ENCODE measurements at places on chromosomes 3 and 15.

- no peak for DNase-seq
Observed at GRCh38 chr15:64979252-64979710, 10.4 kb downstream of the SPG21 start.

DNA sequence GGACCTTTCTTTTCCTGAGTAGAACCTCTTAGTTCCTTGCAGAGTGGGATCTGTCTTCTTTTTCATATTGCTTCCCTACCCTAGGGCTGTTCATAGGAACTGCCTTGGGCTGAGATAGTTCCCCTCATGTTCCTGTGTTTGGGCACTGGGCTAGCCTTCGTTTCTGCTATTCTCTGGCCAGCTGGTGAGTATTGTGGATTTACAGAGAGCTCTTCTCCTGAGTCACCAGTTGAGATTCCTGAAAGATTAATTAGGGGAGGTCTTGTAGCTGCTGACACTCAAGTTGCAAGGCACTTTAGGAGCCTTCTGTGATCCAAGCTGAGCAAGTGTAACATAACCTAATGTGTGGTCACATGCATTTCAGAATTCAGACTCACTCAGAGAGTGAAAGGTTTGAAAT lies 30.7 kb downstream of the CHD2 start:
- DNase-seq, result no peak

DNA sequence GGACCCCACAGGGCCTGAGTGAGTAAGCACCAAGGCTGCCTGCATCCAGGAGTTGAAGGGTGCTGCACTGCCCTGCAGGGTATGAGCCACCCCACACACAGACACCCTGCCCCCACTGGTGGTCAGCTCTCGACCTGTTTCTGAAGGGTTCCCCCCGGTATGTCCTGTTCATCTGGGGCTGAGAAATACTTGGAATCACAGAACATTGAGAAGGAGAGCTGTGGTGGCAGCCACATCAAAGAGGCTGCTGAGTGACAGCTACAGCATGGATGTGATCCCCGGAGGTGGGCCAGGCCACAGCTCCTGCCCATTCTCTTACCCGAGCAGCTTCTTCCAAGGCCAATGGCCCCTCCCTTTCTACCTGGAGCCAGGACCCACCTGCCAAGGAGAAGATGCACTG lies 66.4 kb upstream of the PLXNA1 start:
- DNase-seq, result no peak

GRCh38 chr15:85010071-85010385 lies 28.4 kb downstream of the PDE8A start:
- no peak for DNase-seq

DNA sequence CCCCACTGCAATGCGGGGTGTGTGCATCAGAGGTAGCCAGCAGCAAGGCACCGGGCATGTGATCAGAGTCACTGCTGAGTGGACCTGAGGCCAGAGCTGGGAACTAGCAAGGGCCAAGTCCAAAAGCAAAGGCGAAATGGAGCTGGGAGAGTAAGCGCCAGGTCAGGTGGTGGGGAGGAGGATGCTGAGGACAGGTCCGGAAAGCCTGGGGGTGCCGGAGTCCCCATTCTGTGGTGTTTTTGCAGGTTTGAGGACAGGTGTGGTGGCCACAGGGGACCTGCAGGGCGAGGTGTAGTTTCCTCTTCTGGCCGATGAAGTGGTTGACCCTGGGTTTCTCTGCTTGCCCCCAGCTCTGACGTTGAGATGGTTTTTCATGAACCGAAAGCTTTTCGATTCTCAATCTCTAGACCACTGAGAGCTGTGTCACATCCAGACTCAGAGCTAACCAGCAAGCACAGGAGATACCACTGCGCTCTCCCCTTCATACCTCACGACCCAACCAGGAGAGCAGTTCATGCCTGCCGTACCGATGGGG lies 35.0 kb upstream of the HES1 start:
- no peak for DNase-seq

DNA sequence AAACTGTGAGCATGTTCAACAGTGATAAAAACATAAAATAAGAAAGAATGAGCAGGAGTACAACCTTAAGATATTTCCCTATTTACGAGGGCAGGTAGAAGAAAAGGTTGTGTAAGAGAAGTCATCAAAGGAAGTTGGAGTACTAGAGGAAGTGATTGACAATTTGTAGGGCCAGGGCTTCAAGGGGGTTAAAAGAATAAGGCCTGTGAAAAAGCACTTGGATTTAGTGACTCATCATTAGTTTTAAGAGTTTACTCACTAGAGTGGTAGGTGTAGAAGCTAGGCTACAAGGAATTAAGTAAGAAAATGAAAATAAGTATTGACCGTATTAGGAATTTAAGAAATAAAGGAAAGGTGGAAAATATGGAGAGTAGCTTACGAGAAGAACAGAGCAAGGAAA lies 23.6 kb downstream of the KCNMB3 start:
- DNase-seq, result no peak

GRCh38 chr3:161316006-161316689 lies 55.2 kb downstream of the SPTSSB start:
- DNase-seq, result no peak

DNA sequence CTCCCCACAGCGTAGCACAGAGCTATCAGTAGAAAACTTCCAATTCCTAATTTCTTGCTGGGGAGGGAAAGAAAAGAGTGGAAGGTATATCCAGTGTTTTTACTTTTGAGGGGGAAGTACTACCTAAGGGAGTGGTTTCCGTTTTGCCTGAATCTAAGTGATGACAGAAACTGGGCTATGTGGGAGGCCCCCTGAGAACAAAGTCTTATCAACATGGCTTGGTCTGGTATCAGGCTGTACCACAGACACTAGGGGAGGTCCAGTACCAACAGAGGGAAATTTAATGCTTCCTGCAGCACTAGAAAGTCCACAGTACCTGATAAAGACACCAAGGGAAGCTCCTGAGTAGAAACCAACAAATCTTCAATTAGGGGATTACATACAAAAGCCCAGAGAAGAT lies 199.2 kb downstream of the IL5RA start:
- no peak for DNase-seq

- DNase-seq, result no peak
Observed at GRCh38 chr3:50609763-50610085, 1.9 kb downstream of the CISH start.

GRCh38 chr15:38647683-38648082 lies 83.1 kb upstream of the RASGRP1 start:
- DNase-seq, result no peak

DNA sequence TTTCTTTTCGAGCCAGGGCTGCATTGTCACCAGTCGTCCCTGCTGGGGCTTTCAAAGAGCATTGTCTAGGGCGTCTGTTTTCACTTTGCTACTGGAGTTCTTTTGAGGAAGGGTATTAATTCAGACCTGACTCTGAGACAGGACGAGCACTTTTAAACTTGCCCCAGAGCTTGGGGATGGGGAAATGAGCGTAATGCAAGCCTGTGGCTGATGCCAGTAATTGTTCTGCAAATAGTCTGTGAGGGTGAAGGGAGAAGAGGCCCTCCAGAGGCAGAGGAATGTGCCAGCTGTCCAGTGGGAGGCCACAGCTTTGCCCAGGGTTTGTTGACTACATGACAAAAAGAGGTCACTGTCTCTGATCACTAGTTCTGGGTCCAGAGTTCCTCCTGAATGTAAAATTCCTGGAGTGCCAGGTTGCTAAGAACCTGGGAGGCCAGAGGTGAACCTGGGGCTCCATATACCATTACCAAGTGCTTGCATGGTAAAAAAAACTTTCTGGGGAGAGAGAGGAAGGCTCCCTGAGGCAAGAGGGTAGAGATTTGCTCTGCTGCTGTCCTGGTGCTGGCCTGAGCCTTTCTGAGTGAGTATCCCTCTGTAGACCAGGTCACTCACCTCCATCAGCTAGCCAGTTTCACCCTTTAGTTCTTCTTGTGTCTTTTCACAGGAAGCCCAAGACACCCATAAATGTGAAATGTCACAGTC lies 14.8 kb downstream of the EEFSEC start:
- DNase-seq, result no peak

GRCh38 chr3:189512039-189512438 lies 119.2 kb upstream of the TP63 start:
- no peak for DNase-seq

DNA sequence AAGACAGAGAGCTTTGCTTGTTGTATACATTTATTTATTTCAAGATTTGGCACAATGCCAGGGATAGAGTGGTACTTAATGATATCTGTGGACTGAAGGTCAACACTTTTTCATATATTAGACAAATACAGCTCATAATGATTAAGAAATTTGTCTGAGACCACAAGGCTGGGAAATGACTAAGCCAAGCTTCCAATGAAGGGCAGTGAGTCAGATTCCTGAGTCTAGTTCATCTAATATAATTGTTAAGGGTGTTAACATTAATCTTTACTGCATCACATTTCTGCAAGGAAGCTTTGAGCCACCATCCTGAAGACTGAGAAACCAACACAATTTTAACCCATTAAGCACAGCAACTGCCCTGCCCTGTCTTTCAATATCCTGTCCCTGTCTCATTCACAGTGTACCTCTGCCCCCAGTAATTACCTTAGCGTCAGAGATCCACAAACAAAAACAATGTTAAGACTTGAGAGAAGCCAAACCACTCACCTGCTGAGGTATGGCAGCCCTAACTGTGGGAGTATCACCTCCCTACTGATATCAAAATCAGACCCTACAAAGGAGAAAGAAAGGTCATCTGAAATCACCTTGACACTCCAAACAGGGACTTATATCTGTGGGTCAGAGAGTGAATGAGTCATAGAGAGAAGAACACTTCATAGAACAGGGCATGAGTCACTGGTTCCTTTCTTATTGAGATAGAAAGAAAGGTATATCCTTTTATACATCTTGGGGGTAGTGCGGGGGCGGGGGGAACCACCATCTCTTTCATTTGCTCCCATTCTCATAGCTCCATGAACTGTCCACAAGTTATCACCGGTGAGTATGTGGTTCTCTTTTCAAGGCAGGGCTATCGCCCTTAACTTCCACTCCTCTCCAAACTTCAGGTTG lies 74.7 kb downstream of the MAGI1 start:
- no peak for DNase-seq

GRCh38 chr3:141193066-141193830 lies 38.4 kb upstream of the PXYLP1 start:
- DNase-seq, result no peak
